ENCODE measurements at places on chromosomes 6 and 20. TPM values are rescaled to one million over a fixed set of nuclear protein-coding genes. Genes with fewer than 3 reads are reported as not detected.

The UBE2V1 gene
- polyA plus RNA-seq, result 148 TPM

The GSTA3 gene
- polyA plus RNA-seq, result 0.20 TPM

The LPA gene
- 0.04 TPM for polyA plus RNA-seq

The GATA5 gene
- 37.6 TPM for polyA plus RNA-seq

The DZANK1 gene
- polyA plus RNA-seq, result 8.4 TPM

The FAM83B gene
- 5.6 TPM for polyA plus RNA-seq

The BCAS1 gene
- polyA plus RNA-seq, result 0.68 TPM

The KCNG1 gene
- polyA plus RNA-seq, result 1.5 TPM

The SLC22A3 gene
- 24.9 TPM for polyA plus RNA-seq

The TCFL5 gene
- 11.1 TPM for polyA plus RNA-seq
